ENCODE measurements at places on chromosomes 4 and X.
A peak's percentile ranks its signal among the peaks of the same experiment; 100 is the strongest.

- peak; percentile 75 for DNase-seq
Measured at GRCh38 chrX:39688576-39689375, 409.0 kb downstream of the BCOR start.

DNA sequence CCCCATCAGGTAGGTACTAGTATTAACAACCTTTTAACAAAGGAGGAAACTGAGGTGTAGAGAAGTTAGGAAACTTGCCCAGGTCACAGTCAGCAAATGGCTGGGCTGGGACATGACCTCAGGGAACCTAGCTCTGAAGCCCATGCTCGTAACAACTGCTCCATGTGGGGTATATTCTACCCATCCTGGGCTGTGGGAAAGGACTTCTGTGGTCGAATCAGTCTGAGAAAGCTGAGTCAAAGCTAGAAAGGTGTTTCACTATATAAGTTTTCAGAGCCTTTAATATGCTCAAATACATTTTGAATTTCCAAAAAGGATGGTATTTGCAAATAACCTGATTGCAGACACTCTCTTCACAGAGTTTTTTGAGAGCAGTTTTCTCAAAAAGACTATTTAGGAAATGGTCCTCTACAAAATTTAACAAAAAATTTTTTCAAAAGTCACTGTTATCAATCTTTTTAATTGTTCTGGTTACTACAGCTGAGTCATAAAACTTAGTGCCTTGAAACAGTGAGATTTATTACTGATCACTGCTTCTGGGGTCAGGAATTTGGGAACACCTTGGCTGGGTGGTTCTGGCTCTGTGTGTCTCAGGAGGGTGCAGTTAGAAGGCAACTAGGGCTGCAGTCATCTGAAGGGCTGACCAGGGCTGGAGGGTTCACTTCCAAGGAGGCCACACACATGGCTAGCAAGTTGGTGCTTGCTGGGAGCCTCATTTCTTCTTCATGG is 53.6 kb downstream of the NSG1 start:
- DNase-seq = no peak

DNA sequence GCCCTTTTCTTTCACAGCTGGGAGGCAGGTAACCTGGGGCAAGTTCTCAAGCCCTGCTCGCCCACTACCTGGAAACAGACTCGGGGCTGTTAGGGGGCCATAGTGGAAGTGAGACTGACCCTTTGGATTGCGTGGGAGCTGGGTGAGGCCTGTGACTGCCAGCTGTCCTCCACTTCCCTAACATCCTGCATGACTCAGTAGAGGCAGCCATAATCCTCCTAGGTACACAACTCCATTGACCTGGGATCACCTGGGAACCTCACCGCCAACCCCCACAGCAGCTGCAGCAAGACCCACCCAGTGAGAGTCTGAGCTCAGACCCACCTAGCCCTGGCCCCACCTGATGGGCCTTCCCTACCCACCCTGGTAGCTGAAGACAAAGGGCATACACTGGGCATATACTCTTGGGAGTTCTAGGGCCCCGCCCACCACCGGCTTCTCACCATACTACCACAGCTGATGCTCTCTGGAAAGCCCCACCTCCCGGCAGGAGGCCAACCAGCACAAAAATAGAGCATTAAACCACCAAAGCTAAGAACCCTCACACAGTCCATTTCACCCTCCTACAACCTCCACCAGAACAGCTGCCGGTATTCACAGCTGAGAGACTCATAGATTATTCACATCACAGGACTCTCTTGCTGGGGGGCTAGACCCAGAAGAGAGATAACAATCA is 61.1 kb upstream of the DCTD start:
- no peak for DNase-seq

DNA sequence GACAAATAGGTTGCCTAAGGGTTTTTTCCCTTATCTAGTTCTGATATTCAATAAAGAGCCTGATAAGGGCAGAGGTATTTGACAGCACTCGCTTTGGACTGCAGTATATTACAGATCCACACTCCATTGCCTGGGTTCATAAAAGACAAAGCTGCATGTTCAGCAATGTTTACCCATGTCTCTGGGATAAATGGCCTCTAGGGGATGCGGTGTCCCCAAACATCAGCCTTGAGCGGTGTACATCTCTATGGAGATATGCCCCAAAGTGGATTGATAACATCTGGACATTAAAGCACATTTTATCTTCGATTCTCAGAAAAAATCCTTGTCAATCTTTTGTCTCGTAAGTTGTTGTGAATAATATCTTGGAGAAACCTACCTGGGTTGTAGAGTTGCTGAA is 660.8 kb upstream of the AADAT start:
- DNase-seq = no peak

- DNase-seq = no peak
Measured at GRCh38 chr4:152294331-152294730, 241.6 kb downstream of the FBXW7 start.

- no peak for DNase-seq
Measured at GRCh38 chr4:111689214-111689613, 456.0 kb upstream of the FAM241A start.

GRCh38 chr4:153472122-153473037 is 6.2 kb downstream of the TMEM131L start:
- no peak for DNase-seq

GRCh38 chr4:90159193-90159592 is 32.0 kb downstream of the CCSER1 start:
- no peak for DNase-seq

GRCh38 chr4:47213971-47214370 is 182.6 kb downstream of the GABRB1 start:
- no peak for DNase-seq

DNA sequence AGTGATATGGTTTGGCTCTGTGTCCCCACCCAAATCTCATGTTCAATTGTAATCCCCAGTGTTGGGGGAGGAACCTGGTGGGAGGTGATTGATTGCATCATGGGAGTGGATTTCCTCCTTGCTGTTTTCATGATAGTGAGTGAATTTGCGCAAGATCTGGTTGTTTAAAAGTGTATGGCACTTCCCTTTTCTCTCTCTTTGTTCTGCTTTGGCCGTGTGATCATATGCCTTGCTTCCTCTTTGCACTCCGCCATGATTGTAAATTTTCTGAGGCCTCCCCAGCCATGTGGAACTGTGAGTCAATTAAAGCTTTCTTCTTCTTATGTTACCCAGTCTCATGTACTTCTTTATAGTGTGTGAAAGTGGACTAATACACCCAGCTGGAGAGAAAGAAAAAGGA is 113.0 kb upstream of the AADAT start:
- DNase-seq = no peak

GRCh38 chrX:6460893-6461490 is 73.9 kb downstream of the VCX3A start:
- no peak for DNase-seq

DNA sequence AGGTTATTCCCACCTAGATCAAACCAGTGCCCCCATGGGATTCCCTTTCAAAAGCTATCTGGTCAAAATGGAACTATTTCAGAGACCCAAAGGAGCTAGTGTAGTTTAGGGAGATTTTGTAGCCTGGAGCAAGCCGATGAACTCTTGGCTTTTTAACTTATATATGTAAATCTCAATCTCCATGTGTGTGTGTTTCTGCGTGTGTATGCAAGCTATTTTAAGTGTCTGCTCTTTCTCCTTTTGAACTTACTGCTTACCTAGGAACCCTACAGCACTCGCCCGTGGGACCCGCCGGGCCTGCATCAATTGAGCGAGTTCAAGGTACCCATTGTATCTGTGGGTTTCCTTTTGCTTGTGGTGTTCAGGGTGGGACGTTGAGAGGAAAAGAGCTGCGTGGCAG is 10.4 kb downstream of the CSTF2 start:
- DNase-seq = no peak

GRCh38 chrX:35858361-35858760 is 60.2 kb downstream of the MAGEB16 start:
- DNase-seq = no peak

DNA sequence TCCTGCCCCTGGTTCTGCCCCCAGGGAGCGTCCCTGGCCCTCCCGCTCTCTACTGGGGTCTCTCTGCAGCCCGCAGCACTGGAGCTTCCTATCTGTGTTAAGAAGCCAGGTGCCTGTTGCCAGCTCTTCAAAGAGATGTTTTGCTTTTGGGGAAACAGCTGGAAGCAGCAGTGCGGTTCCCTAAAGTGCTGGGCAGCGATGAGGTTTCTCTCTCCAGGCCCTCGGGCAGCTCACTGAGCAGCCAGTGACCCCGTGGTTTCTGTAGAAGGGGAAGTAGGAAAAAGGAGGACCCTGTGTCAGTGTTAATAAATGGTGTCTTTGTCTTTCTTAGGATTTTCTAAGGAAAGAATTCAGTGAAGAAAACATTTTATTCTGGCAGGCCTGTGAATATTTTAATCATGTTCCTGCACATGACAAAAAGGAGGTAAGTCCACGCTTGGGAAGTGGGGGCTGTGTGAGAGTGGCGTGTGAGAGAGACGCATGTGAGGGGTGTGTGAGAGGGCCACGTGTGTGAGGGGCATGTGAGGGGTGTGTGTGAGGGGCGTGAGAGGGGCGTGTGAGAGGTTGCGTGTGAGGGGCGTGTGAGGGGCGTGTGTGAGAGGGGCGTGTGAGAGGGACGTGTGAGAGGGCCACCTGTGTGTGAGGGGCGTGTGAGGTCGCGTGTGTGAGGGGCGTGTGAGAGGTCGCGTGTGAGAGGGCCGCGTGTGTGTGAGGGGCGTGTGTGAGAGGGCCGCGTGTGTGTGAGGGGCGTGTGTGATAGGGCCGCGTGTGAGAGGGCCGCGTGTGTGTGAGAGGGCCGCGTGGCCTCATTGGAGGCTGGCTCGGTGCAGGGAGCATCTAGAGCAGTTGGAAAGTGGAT is 27.1 kb upstream of the HGFAC start:
- no peak for DNase-seq

GRCh38 chr4:127829014-127829413 is 46.9 kb downstream of the HSPA4L start:
- no peak for DNase-seq

DNA sequence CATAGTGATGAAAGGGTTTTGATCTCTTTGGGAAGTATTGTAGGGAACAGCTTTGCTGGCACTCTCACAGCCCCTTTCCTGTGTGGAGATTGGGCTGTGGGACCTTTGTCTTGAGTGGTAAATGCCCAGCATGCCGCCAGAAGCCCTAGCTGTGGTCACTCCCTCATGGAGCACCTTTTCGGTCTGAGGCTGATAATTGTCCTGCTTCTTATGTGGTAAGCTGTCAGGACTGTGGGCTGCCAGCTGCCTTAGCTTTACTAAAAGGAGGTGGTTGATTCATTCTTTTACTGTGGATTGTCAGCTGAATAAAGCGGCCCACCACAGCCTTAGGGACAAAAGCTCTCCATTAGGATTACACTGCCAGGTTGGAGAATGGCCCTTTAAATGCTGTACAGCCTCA is 7.1 kb downstream of the PASD1 start:
- DNase-seq = no peak

DNA sequence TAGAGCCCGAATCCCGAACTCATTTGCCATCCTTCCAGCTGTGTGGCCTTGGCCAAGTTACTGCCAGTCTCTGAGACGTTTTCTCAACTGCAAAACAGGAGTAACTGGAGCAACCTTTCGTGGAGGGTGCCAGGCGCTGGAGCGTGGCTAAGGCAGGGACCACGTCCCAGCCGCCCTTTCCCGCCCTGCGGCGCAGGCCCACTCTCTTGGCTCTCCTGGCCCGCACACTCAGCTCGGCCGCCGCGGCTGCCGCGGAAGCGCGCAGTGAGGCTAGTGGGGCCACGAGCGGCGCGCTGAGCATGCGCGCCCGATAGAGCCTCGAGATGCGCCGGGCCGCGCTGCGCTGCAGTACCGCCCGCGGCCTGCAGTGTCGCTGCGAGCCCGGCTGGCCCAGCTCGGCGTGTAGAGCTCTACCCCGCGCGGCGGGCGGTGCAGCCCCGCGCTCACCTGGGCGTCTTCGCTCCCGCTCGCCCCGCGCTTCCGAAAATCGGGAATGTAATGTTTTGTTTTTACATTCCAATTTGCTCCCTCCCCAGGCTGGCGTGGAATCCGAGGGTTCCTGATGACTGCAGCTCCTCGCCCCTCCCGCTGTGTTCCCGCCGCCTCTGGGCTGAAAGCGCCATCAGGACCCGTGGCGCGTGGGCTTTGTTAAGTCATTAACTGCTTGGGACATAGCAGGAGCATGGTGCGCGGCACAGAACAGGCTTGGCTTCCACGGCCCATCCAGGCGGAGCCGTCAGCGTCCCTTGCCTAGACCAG is 4.0 kb upstream of the ZNF518B start:
- peak; percentile 78 for DNase-seq

- no peak for DNase-seq
Measured at GRCh38 chr4:146428298-146428697, 93.4 kb downstream of the SLC10A7 start.

GRCh38 chr4:173019664-173020063 is 148.9 kb upstream of the GALNT7 start:
- DNase-seq = no peak

DNA sequence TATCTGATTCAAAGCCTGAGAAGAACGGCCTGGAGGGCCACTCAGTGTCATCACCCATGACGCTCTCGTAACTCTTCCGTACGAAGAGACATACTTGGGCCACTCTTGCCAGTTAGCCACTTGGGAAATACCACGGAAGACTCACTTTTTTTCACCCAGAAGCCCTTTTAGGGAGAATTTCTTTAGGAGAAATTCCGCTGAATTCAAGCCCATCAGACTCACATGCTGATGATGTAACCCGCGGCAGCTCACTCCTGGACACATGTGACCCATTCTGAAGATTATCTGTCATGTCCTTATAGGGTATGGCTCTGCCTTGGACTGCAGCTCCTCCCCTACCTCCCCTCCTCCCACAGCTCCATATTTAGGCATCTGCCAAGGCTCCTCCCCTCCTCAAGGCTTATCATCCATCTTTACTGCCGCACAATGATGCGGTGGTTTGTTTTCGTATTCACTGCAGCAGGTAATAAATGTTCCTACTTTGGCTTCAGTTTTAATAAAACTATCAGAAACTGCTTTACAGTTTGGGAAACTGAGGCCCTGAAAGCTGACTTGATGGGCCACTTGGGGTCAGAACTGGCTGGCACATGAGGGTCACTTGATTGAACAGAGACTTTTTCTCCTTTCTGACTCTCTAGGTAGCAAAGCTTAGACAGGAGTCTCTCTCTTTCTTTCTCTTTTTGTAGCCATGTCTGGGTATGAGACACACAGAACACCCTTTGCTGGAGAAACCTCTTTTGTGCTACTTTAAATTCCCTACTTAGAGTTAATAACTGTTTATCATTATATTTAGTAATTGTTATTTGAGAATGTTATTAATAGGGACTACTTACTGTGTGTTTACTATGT is 42.1 kb downstream of the RHOH start:
- no peak for DNase-seq

GRCh38 chr4:90815569-90815968 is 688.4 kb downstream of the CCSER1 start:
- no peak for DNase-seq

Data from nephron progenitor cell (in vitro differentiated cells).